ENCODE measurements at places on chromosomes 12 and 14. TPM values are rescaled to one million over a fixed set of nuclear protein-coding genes. Genes with fewer than 3 reads are reported as not detected.

The ADCK1 gene
- total RNA-seq, result 7.0 TPM

GRCh38 chr12:50641566-50641965 lies 122.3 kb upstream of the ATF1 start:
- DNase-seq, result no peak

DNA sequence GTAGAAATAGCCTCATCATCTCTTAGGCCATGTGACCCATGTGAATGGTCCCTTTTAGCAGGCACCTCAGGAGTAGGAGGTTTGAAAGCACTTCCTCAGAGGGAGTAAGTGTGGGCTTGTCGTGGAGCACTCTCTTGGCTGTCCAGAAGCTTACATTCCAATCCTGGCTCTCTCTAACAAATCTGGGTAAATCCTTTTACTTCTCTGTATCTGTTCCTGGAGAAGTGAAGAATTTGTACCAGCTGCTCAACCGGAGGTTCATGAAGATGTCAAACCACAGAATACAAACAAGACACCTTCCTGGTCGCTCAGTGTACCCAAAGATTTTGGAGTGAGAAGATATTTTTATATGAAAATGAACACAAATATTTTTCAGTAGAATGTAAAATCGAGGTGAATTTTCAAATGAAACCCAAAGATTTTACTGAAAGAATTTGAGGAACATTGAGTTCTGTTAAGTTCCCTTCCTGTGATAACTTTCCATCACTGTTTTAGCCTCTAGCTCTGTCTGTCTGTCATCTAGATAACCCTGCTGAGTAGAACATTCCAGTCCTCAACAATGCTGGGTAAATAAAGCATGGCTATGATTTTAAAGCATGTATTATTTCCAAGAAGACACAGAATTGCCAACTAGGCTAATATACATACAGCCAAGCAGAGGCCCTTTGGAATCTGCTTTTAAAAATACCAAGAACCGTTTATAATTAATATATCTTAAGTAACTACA lies 263.9 kb upstream of the RGS6 start:
- no peak for DNase-seq

The MYO1H gene
- total RNA-seq, result not detected

DNA sequence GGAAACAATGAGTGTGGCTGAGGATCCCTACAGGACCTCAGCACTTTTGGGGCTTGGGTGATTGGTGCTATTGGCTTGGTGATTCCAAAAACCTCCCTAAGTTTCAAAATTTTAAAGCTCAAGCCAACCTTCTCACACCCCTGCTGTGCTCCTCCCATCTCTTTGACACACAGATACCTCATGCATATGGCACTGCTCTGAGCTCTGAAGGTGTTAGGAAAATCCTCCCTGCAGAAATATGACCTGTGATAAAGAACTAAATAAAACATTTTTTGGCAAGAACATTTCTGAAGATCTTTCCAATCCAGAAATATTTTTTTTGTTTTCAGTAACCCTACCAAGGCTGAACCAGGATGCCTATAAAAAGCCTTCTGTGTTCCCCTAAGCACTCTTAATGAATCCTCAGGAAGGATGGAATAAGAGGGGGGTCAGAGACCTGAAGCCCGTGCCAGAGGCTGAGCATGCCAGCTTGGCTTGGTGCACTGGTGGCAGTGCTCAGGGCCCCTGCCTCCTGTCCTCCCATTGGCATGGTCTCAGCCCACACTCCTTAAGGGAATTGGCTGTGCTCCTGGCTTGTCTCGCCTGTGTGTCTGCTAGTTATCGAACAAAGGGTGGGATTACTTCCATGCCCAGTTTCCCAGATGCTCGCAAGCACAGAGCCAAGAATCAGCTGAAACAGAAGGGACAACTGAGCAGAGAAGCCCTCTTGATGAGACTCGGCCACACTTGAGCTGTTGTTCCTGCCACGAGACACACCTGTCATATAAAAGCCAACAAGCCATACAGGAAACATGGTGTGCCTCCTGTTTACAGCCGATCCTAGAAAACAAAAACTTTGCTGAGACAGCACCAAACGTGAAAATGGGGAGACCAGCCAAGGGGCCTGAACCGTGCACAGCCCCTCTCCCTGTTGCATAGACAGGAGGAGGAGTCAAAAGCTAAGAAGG lies 132.7 kb upstream of the EEA1 start:
- DNase-seq, result no peak

GRCh38 chr12:131893605-131894312 lies 663 bp upstream of the ULK1 start:
- no peak for DNase-seq

The GPN3 gene
- 13.5 TPM for total RNA-seq

The SYCP3 gene
- 1.6 TPM for total RNA-seq

The FAM234B gene
- total RNA-seq, result 5.0 TPM

DNA sequence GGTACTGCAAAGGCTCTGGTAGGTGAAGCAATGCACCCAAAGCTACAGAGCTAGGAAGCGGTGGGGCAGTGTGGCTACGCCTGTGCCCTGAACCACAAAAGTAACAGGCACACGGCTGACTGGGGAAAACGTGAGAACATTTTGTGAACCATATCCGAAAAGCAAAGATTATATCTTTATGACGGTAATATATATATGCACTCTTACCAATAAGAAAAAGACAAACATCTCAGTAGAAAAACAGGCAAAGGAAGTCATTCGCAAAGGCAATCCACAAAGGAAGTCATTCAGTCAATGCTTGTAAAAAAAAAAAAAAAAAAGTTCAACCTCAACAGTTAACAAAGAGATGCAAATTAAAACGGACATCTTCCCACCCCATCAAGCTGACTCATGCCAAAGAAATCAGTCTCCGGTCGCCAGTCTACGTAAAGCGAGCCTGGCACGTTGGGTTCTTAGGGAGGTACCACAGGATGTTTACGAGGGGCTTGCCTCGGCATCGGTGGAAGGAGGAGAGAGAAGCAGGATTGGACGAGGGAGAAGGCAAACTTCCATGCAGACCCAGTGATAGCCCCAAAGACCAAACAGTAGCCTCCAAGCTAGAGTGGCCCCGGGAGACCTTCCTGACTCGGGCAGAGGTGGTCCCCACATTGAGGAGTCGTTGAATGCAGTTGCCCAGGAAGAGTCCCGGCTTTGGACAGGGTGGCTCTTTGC lies 39.4 kb upstream of the PPP2R5C start:
- DNase-seq, result peak; percentile 76

- no peak for DNase-seq
Observed at GRCh38 chr12:54126696-54127537, 61.9 kb downstream of the SMUG1 start.

GRCh38 chr12:43540470-43540869 lies 11.5 kb downstream of the ADAMTS20 start:
- no peak for DNase-seq

The TAS2R10 gene
- total RNA-seq, result 1.3 TPM

The RGS6 gene
- total RNA-seq, result not detected

GRCh38 chr12:87687362-87687761 lies 341.8 kb downstream of the C12orf50 start:
- DNase-seq, result no peak

All from naive thymus-derived CD8-positive, alpha-beta T cell (primary cell).